ENCODE measurements at places on chromosomes 11 and 22. TPM values are rescaled to one million over a fixed set of nuclear protein-coding genes. Genes with fewer than 3 reads are reported as not detected.

DNA sequence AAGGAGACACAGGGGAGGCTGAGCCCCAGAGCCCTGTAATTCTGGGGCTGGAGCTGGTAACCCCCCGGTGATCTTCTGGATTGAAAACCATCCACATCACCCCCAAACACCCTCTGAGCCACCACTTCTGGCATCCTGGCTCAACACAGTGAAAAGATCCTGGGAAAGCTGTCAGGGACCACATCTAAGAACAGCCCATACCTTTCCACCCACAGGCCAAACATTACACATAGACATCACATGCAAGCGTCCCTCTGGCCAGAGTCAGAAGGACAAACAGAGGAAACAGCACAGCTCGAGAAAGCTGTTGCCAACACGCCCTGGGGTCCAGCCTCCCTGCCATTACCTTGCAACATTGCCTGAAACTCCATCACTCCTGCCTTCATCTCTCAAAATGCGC, 469.5 kb downstream of the SOX6 start:
- DNase-seq, result no peak
- H3K4me1 ChIP-seq, result no peaks in the 10 kb centered on the region
- no peaks in the 10 kb centered on the region for H3K36me3 ChIP-seq
- no peak overlapping the region for H3K27ac ChIP-seq

DNA sequence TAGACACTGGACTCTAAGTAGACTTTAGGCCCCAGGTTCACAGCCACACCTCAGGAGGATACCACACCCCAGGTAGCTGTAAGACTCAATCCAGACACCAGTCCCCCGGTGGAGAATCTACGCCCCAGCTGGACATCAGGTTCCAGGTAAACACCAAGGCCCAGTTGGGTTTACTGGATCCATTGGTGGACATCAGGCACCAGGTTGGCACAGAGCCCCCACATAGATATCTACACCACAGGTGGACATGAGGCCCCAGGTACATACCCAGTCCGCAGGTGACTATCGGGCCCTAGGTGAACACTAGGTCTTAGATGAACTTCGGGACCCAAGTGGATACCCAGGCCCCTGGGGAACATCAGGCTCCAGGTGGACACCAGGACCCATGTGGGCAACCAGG, 58.9 kb upstream of the SEPTIN5 start:
- no peaks in the 10 kb centered on the region for H3K27me3 ChIP-seq
- DNase-seq, result no peak
- no peaks in the 10 kb centered on the region for H3K36me3 ChIP-seq
- H3K4me1 ChIP-seq, result no peaks in the 10 kb centered on the region

- H3K4me1 ChIP-seq, result peaks cover 70% of the 10 kb centered on the region
- H3K36me3 ChIP-seq, result no peaks in the 10 kb centered on the region
- peak overlapping the region; percentile 85 for H3K27ac ChIP-seq
- H3K27me3 ChIP-seq, result no peaks in the 10 kb centered on the region
Observed at GRCh38 chr22:19108807-19109197, 13.4 kb downstream of the DGCR2 start.

DNA sequence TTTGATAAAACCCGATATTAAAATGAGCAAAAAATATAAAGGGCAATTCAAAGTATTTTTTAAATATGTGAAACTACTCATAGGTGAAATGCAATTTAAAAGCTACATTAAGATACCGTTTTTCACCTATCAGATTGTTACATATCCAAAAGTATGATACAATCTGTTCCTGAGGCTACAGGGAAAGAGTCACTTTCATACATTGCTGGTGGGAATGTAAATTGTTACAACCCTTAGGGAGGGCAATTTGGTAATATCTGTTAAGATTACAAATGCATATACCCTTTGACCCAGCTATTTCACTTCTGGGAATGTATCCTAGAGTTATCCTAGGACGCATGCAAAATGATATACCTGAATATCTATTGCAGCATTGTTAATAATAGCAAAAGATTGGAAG, 132.1 kb downstream of the BLID start:
- no peaks in the 10 kb centered on the region for H3K4me1 ChIP-seq
- no peaks in the 10 kb centered on the region for H3K36me3 ChIP-seq
- H3K4me3 ChIP-seq, result no peak overlapping the region
- no peaks in the 10 kb centered on the region for H3K27me3 ChIP-seq
- DNase-seq, result no peak

Gene SLC25A18
- total RNA-seq, result not detected
